Fibroblast of mammary gland (primary cell): ENCODE measurements at places on chromosomes 4 and X.
A peak's percentile ranks its signal among the peaks of the same experiment; 100 is the strongest.

DNA sequence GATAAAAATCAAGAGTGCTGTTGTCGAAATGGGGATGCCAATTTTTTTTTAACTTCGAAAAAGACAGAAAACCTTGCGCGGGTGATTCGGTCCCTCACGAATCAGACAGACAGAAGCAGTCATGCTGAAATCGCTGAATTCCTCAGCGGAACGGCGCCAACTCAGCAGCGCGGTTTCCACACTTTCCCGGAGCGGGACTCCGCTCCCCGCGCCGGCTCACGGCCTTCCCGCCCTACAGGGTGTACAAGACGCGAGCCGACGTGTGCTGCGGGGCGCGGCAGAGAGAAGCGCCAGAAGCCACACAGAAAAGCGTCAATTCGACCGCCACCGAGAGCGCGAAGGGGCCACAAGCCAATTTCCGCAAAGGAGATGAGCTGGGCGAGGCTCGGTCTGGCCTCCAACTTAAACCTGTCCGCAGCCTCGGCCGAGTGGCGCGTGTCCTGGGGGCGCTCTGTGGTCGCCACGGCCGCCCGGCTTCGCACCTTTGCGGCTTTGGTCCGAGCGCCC is 1.3 kb downstream of the NEXMIF start:
- no peak for DNase-seq

DNA sequence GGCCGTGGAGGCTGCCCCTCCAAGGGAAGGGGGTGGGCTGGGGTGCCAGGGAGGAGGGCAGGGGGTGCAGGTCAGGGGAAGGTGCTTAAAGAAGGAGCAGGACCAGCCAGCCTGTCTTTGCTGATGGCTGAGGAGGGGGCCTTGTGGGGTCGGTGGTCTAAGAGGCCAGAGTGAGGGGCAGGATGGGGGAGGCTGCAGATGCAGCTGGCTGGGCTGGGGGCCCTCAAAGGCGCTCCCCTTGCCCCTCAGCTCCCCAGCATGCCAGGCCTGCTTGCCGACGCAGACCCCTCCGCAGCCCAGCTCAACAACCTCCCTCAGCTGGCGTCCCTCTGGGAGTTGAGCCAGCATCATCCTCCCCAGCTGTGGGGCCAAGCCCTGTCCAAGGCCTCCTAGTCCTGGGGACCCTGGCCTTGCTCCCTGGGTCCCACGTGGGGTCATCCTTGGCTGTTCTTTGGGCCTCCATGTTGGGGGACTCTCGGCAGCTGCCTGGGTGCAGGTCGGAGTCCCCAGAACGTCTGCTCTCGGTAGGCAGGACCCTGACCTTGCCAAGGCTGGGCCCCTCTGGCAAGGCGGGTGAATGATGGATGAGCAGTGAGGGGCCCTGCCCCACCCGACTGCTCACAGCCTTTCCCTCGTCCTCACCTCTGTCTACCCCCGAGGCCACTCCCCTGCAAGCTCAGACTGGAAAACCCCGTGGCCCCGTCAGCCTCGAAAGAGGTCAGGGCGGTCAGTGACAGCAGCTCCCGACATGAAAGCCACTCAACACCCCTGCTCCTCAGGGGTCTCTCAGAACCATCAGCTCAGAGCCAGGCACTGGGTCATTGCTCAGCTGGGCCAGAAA is 119.4 kb downstream of the FAM53A start:
- DNase-seq: no peak

DNA sequence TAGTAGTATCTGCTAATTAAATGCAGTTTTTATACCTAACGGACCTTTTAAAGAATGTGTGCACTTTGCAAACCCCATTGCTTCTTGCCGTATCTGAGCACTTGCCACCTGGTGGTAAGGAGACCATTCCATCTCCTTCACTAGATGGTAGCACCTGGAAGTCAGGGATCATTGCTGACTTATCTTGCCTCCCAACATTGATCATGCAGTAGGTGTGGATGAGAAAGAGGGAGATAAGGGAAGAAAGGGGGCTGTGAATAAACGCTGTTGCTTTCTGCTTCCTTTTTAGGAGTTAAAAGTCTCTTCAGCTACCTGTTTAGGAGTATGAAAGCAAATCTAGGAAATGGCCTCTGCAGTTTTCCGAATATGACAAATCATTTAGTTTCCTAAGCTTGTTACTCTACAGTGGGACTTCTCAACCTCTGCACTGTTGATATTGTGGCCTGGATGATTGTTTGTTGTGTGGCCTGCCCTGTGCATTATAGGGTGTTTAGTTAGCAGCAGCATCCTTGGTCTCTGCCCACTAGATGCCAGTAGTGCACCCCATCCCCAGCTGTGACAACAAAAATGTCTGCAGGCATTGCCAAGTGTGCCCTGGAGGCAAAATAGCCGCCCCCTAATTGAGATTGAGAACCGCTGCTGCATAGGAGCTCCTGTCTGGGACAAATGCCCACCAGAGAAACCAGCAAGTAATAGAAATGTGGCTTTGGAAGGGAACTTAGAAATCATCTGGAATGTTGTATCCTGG is 38.8 kb downstream of the GAB1 start:
- DNase-seq: peak; percentile 38

DNA sequence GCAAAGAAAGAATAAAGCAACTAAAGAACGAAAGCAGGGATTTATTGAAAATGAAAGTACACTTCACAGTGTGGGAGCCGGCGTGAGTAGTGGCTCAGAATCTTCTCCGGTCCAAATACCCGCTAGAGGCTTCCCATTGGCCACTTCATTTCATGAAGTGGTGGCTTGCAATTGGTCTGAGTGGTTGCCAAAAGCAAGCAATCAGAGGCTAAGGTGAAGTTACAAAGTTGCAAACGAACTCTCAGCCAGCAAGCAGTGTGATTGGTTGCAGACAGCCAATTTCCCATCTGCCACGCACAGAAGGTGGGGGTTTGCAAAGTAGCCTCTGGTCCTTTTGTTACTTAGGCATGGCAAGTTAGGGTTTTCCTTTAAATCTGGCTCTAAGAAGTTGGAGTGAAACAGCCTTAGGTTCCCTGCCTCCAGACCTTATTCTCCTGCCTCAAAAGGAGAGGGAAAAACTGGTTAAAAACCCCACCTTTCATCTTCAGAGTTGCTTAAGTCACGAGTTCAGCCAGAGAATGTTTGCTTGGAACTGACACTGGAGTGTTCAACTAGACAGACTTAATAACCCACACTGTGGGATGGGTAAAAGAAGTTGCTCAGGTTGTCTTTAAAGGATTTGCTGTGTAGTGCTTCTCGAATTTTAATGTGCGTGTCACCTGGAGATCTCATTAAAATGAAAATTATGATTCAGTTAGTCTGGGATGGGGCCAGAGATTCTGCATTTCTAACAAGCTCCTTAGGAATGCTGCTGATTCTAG is 6.9 kb upstream of the CLOCK start:
- peak; percentile 90 for DNase-seq

DNA sequence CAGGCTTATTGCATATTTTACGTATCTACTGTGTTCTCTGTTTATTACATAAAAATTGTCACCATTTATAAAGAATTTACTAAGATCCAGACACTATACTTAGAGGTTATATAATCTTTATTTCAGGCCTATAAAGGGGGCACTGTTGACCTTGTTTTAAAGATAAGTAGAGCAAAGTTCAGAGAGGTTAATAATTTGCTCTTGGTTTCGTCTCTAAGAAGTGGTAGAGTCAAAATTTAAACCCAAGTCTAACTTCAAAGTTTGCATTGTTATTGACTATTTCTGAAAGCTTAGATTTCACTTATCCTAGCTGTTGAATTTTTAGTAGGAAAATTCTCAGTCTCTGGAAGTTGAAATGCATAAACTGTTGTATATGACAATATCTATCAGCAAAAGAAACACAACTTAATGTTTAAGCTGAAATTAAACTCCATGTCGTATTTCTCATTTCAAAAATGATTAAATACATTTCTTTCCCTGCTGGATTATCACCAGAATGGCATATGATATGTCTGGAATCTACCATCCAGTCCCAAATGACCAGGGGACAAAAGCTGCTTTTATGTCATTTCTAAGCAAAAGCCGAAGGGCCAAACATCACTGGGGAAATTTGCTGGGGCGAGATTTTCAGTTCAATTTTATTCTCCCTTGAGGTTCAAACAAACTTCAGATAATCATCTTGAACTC is 138.4 kb downstream of the SLC7A11 start:
- DNase-seq: no peak

DNA sequence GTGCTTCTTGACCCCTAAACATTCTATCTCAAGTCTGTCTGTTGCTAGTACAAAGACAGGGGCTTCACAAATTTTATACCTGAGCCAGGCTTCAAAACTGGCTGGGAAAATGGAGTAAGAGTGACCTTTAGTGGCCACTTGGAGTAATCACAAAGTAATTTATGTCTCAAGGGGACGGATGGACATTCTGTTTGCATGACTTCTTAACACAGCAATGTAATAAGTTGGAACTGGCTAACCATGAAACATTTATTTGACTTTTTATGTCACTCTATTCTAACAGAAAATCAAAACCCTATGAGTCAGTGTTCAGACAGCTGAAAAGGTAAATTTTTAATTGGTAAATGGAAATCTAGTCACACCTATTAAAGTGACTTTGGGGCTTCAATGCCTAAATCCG is 600.6 kb downstream of the ANKRD50 start:
- peak; percentile 92 for DNase-seq

- DNase-seq: no peak
Measured at GRCh38 chr4:186069729-186070128, 773 bp downstream of the TLR3 start.

DNA sequence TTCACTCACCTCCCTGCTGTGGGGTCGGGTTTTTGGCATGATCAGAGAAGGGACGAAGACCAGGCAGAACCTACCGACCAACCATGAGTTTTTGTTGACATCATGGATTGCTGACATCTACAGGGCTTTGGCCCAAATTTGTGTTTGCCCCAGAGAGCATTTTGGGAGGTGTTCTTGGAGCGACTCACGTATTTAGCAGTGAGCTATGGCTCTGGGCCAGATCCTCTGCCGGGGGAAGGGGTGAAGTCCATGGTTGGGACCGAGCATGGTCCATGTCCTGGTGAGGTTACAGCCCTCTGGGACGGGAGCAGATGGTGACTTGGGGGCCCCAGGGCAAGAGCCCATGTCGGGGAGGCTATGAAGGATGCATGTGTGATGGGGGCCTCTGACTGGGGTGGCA is 17.4 kb downstream of the SORCS2 start:
- DNase-seq: peak; percentile 72

- DNase-seq: no peak
Measured at GRCh38 chrX:79139446-79139845, 5.0 kb upstream of the GPR174 start.

- DNase-seq: peak; percentile 4
Measured at GRCh38 chr4:174873931-174874330, 44.2 kb upstream of the ADAM29 start.

- peak; percentile 83 for DNase-seq
Measured at GRCh38 chr4:158016511-158016910, 156.3 kb downstream of the GASK1B start.

GRCh38 chr4:2847302-2847871 is 3.7 kb downstream of the ADD1 start:
- DNase-seq: no peak

GRCh38 chr4:183808097-183808456 is 97.0 kb upstream of the STOX2 start:
- no peak for DNase-seq

- peak; percentile 89 for DNase-seq
Measured at GRCh38 chrX:68571610-68572311, 72.9 kb downstream of the YIPF6 start.

- no peak for DNase-seq
Measured at GRCh38 chr4:70365479-70365878, 4.9 kb downstream of the SMR3A start.

GRCh38 chr4:4709736-4710135 is 149.7 kb upstream of the MSX1 start:
- DNase-seq: no peak

DNA sequence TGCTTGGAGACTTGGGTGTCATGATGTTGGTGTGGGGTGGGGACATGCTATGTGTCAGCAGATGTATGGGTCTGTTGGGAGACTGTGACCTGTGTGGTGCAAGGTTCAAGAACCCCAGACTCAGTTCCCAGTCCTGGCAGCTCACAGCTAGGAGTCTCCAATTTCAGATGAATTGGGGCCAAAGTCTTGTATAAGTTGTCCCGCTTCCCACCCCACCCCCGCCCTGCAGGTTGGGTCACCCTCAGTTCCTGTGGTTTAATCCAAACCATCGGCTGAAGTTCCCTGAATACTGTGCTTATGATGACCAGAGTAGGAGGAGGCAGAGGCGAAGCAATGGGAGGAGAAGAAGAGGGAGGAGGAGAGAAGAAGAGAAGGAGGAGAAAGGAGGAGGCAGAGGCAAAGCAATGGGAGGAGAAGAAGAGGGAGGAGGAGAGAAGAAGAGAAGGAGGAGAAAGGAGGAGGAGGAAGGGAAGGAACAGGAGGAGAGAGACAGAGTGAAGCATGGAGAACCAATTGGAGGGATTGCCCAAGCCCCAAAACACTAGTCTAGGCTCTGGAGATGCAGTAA is 112.6 kb downstream of the EFNB1 start:
- DNase-seq: peak; percentile 79

- DNase-seq: peak; percentile 68
Measured at GRCh38 chrX:147958291-147958690, 22.8 kb upstream of the FMR1NB start.
